ENCODE measurements at places on chromosomes 12 and 14.
A peak's percentile ranks its signal among the peaks of the same experiment; 100 is the strongest.

- DNase-seq: no peak
These were observed 66.5 kb downstream of the PUS7L start for GRCh38 chr12:43692064-43692463.

DNA sequence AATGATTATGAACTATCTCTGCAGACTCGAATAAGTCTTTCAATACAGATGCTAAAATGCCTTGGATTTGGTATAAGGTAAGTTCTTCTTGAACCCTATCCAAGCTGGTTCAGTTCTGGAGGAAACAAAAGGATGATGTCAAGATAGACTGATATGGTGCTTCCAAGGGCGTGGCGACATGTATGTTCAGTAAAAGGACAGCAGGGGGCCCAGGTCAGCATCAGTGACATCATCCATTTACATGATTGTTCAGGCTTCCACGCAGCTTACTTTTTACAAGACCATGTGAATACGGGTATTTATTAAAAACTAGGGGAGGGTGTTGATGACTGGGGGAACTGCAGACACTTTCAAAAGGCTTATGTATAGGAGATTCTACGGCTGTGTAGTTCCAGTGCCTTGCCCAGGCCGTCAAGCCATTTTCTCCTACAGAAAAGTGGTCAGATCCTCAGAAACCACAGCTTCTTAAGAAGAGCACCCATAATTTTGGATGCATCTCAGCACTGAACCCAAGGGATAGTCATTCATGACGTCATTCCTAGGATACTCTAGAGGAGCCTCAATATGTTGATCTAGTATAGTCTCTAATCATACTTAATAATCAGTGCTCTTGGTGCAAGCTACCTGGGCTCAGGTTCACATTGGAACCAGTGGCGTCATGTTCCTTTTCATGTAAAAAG is 527.7 kb downstream of the FUT8 start:
- no peak for DNase-seq

DNA sequence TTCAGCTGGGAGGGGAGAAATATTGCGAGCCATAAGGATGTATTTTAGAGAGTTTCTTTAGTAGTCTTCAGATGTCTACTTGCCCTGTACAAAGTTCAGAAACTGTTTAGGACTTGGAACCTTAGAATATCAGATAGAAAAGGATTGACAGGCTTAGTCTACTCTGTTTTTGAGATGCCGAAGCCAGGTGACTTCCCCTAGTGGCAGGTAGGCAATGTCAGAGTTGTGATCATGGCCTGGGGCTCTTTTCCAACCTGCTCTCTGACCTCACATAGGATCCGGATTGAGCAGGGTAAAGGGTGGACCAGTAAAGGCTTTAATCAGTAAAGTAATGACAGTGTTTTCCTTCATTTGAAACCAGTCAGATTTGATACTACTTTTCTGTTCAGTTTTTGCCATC is 59.6 kb downstream of the PRKCH start:
- DNase-seq: no peak

DNA sequence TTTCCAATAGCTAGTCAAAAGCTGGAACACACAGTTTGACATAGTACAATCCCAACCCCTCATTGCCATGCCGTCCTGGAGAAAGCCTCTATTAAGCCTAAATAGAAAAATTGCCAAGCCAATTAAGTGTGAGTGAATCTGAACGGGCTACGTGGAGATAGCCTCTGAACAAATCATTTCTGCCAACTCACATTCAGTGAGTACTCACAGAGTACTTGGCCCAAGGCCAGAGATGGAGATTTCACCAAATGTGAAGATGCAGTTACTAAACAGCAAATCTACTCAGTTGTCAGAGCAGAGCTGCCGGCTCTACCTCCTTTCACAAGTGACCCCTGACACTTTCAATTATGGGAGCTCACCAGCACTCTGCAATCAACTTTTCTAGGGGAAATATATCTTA is 350.0 kb downstream of the GALC start:
- no peak for DNase-seq

DNA sequence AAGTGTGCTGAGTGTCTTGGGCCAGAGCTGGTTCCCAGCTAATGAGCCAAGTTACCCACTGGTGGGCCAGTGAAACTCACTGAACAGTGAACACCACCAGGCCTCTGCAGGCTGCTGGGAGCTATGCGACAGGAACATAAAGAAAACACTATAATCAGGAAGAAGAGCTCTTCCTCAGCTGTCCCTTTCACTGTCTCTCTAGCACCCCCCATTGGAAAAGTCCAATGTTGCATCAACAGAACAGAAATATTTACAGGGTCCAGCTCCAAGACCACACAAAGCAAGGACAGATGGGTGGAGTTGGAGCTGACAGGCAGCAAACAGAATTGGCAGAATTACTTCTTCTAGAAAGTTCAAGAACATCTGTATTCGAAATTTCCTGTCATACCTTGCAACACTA is 903.6 kb upstream of the TMEM132C start:
- DNase-seq: no peak

DNA sequence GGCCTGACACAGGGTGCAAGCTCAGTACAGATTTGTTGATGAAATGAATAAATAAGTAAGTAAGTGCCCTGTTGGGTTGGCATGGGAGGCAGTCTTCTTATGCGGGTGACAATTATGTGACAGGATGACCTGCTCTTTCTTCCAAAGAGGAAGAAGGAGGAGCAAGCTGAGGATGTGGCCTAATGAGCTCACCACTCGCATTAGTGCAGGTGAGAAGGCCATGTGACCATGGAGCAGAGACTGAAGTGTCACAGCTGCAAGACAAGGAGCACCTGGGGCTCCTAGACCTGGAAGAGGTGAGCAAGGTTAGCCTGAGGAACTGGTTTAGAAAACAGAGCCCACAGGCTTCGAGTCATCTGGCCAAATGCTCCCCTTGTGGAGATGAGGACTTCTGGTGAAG is 34.9 kb downstream of the LRTM2 start:
- DNase-seq: no peak

DNA sequence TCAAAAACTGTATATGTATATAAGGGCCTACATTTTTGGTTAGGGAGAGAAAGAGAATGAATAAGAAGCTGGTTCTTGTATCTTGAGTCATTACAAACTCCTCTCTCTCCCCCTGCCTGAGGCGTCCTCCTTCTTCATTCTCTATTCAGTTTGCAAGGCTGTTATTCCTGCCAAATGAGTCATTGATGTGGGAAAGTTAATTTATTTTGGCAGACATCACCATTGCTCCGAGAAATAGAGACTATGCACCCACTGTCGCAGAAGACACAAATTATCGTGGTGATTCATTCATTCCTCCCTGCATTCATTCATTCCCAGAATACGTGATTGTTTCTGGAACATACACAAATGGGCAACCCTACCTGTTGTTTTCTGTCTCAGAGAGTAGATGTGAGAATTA is 112.5 kb upstream of the MED13L start:
- DNase-seq: no peak

- DNase-seq: no peak
These were observed 3.7 kb upstream of the DHRS4L2 start for GRCh38 chr14:23984891-23985602.

DNA sequence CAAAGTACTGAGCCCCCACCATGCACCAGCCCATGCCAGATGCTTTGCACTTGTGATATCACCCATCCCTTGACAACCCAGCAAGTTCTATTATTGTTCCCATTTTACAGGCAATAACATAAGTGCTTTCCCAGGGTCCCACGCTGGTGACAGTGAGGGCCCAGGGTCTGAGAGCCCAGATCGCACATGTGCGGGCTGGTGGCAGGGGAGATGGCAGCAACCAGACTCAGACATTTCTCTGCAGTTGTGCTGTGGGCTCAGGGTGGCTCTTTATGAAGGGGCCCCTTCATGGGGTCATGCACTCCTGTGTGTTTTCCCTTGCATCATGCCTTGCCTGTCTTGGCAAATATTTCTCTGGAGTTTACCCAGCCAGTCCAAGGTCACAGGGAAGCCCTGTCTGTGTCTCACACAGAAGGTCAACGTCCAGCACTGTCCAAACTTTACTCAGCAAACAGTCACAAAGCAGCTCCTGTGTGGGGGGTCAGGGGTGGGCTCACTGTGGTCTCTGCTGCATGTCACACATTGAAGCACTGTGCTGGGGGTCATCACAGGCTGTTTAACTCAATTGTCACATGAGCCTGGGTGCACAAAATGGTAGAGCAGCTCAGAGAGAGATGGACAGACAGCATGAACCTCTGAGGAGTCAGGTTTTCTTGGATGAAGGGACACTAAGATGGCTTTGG is 12.7 kb downstream of the SERPINA5 start:
- DNase-seq: no peak

DNA sequence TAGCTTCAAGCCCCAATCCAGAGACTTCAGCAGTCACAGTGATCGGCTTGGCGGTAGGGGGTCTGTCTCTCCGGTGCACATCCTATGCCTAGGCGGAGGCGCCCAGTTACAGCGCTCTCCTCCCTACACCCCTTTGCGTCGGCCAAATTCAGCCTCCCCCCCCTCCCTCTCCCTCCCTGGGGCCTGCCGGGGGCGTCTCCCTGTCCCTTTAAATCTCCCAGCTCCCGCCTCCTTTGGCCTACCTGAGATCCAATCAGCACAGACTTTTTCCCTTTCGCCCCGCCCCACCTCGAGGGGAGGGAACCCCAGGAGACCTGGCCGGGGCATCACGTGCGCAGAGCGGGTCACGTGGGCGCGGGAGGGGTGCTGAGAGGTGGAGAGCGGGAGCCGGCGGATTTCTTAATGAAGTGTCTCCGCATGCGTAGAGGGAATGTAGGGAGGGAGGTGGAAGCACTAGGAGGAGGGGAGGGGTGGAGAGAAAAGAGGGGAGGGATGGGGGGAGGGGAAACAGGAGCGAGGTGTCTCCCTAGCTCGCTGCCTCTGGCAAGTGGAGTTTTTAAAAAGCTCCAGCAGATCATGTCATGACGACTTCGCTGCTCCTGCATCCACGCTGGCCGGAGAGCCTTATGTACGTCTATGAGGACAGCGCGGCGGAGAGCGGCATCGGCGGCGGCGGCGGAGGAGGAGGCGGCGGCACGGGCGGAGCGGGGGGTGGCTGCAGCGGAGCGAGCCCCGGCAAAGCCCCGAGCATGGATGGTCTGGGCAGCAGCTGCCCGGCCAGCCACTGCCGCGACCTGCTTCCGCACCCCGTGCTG is at the start of gene HOXC13:
HOXC13 (plus strand) TSS at position 506 of the 815 bp plus-strand sequence; CDS start at position 582, 76 bp downstream.
- DNase-seq: peak; percentile 70

DNA sequence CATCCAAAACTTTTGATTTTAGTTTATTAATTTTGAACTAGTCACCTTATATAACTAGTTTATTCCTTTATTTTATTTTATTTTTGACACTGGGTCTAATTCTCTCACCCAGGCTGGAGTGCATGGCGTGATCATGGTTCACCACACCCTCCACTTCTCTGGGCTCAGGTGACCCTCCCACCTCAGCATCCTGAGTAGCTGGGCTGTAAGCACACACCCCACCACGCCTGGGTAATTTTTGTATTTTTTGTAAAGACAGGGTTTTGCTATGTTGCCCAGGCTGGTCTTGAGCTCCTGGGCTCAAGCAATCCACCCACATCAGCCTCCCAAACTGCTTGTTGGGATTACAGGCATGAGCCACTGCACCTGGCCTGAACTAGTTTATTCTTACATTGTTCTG is 17.3 kb downstream of the PCNX1 start:
- DNase-seq: no peak

DNA sequence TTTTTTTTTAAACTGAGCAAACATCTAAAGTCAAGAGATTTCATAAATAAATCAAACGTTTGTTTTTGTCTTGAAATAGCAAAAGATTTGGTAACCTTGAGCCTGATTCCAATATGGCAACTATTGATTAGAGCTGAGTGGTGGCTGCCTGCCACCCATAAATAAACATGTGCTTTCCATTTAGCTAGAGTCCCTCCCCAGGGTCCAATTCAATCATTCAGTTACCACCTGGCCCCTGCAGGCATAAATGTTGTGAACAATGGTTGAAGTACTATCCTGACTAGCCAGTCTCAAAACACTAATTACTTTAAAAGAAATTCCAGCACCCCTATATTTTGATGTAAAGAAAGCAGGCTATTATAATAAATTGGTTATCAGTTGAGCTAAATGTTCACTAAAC is 129.7 kb upstream of the GRIP1 start:
- DNase-seq: no peak

GRCh38 chr12:103962493-103962892 is 3.2 kb upstream of the TDG start:
- no peak for DNase-seq

DNA sequence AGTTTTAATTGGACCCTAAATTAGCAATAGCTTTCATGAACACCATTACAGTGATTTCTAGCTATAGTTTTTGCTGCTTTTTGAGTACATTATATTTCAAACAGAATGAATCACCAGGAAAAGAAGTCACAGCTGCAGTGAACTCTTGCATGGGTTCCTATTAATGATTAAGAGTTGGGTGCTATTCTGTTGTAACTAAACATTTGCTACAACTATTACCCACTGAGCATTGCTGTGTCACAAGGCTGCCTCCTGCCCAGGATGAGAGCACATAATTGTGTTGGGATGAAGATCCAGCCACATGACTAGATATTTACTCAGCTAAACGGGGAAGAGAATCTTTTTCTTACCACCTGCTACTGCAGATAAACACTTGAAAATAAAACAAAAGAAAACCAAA is 152.7 kb downstream of the GXYLT1 start:
- DNase-seq: no peak

- DNase-seq: no peak
These were observed 851.4 kb upstream of the SEL1L start for GRCh38 chr14:82385048-82385447.

GRCh38 chr14:41749429-41749828 is 142.8 kb downstream of the LRFN5 start:
- no peak for DNase-seq

DNA sequence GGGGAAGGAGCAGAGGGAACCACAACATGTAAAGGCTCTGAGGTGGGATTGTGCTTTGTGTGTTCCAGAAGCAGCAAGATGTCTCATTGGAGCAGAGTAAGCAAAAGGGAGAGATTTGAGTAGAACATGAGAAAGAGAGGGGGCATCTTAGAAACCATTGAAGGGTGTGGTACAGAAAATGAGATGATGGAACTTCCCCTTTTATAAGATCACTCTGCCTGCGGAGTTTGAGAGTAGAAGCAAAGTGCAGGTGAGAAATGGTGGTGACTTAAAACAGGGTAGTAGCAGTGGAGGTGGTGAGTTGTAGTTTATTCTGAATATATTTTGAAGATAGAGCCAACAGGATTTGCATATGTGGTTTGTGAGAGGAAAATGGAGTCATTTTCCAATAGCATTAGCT is 56.0 kb downstream of the FBXO34 start:
- DNase-seq: no peak

DNA sequence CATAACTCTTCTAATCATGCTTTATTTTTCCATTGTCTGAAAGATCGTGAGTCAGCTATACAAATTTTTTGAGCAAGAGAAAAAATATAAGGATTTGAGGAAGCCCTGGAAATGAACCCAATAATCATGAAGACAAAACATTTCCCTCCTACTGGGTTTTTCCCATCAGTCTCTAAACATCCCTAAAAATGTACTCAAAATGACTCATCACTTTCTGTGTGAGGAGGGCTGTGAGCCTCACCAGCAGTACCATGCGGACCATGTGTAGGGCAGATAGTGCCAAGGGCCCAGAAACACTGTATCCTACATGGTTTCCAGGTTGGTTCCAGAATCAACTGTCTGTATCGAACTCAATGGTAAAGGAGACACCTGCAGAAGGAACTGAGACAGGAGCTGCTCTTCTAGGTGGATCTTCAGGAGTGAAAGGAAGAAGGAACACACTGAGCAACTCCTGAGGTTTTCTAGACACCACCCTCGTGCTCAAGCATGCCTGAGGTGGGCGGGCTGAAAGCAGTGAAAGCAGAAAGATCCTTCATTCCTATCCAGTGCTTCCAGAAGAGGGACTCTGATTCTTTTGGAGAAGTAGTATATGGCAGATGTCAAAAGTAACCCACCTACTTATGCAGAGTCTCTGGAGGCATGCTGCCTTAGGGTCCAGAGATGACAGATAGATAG is 48.6 kb upstream of the RHOJ start:
- no peak for DNase-seq
